ENCODE measurements at places on chromosomes 5 and 9.

GRCh38 chr5:1021136-1021968 lies 12.8 kb downstream of the NKD2 start:
- no peak for DNase-seq

DNA sequence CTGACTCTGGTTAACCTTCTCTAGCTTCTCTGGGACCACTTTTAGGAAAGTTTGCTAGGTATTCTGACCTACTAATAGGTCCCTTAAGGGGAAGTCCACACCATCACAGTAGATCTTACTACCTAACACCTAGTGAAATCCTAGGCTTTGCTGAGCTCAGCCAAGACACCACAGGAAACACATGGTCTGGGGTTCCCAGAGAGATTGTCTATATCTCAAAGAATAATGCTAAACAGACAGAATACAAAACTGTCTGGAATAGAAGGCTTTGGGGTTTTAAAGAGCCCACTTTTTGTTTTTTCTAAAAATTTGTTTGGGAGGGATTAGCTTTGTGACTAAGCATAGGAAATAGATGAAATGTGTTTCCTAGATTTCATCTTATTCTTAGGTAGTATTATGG lies 395.1 kb downstream of the ARHGEF28 start:
- no peak for DNase-seq

GRCh38 chr9:70049236-70049635 lies 5.6 kb downstream of the MAMDC2 start:
- no peak for DNase-seq

- DNase-seq: no peak
Observed at GRCh38 chr5:119074419-119074818, 3.5 kb downstream of the DMXL1 start.

- no peak for DNase-seq
Observed at GRCh38 chr9:89725271-89725670, 120.5 kb downstream of the GADD45G start.

DNA sequence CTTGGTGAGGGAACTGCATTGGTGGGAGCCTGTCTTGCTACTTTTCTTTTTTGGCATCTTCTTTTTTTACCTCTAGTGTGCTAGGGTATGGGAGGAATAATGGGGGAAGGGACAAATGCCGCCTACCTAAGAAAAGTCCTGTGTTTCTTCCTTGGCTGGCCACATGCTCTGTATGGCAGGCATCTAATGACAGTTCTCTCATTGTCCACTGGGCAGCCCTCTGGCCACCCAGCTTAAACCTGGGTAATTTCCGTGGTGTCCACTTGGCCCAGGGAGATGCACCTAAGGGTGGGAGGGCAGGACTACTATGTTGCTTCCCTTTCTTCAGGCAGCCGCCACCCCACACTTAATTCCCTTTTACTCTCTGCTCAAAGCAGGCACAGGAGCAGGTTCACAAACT lies 173.1 kb downstream of the YTHDC2 start:
- no peak for DNase-seq

DNA sequence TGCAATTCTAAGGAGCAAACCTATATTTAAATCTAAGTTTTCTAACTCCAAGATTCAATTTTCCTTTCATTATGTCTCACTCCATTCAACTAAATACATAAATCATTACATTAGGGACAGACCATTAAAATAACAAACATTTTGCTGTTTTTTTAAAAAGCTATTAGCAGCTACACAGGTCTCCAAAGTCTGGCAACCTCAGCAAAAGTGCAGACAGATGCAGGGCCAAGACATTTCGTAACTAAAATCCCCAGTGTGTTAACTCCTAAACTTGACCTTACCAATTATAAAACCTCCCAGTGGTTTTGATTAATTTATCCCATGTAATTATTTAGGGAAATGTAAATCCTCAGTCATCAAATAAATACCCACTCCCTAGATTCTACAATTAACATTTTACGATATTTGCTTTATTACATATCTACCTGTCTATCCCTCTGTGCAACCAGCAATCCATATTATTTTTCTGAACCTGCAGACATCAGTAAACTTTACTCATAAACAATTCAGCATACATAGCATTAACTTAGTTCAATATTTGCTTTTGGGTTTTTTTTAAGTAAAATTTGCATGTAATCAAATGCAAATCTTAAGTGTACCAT lies 64.7 kb downstream of the RGS7BP start:
- DNase-seq: no peak

DNA sequence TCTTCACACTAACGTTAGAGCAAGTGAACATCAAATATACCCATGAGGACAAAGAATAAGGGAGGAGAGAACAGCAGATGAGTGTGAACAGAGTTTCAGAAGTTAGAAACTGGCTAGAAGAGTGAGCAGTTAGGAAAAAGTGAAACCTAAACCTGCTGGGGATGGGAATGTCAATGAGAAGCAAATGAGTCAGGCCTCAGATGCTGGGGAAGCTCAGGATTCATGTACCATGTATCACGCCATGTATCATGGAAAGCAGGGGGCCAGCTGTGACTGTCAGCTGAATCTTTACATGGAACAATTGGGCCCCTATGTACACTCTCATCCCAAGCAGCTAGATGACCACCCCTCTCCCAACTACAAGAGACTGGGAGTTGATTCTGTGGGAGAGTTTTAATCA lies 16.2 kb downstream of the GDF9 start:
- no peak for DNase-seq

DNA sequence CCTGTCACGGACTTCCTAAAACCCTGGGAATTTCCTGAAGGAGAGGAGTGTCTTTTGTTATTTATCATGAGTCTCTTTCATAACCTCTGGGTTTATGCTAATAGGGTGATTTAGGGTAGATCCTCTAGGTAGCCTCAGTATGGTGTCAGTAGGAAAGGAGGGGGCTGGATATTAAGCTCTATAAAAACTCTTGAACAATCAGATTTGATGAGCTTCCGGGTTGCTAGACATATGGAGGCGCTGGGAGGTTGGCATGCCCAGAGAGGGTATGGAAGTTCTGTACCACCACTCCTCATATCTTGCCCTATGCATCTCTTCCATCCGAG lies 15.6 kb upstream of the PTBP3 start:
- no peak for DNase-seq

GRCh38 chr5:149464796-149465489 lies 85.9 kb upstream of the IL17B start:
- no peak for DNase-seq

DNA sequence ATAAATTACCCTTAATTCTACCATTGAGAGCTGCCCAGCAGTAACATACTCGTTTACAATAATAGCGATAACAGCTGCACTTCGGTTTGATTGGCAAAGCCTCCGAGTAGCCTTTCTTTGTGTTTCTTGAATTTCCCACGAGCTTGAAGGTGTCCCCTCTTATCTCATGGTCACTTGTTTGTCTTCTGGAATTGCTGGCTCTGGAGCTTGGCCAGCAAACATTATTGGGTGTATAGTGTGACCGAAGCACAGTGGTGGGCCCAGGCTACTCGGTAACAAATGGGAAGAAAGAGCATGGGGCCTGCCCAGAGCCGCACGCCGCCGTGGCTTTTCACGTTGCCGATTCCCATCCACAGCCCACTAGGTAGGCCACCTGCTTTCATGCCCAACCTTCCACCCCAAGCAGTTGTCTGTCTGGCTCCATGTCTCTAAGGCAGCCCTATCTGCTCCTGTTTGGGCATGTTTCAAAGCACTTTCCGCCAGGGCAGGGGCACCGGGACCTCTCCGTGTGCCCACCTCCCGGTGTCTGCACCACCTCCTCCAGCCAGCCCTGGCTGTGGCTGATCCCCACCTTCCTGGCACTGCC lies 8.7 kb downstream of the STKLD1 start:
- no peak for DNase-seq

GRCh38 chr5:159033351-159033657 lies 66.4 kb downstream of the EBF1 start:
- DNase-seq: no peak

DNA sequence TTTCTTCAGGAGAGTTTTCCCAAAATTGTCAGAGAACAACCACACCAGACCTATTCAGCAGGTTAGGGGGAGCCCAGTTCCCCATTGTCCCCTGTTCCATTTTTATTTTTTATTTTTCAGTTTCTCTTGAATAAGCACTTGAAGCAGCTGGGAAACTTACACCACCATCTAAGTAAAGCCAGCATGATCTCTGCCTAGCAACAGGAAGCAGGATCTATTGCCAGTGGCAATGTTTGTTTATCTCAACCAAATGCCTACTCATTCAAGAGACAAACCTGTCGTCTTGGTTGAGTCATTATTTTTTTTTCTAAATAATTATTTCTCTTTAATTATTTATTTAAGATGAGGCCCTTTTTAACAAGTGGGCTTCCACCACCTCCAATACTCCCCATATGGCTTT lies 379.3 kb downstream of the PLK2 start:
- DNase-seq: no peak

DNA sequence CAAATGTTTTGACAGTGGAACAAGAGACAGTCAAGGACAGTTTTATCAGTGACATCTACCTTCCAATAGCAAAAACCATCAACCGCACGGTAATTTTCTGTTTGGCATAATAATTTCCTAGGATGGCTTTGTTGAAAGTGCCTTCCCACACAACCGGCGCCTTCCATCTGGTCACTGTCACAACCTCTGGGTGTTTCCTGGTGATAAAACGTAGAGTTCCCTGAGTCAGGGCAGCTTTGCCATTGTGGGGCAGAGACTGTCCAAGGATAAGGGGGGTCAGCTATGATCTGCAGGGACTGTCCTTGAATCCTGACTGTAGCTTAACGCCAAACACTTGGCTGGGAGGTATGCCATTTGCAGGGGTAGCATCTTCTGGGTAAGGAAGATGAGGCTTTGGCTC lies 47.6 kb downstream of the GGTA1 start:
- DNase-seq: no peak

- DNase-seq: no peak
Observed at GRCh38 chr9:31535651-31536050, 848.8 kb upstream of the ACO1 start.

GRCh38 chr9:35203528-35203927 lies 41.7 kb downstream of the UNC13B start:
- no peak for DNase-seq

DNA sequence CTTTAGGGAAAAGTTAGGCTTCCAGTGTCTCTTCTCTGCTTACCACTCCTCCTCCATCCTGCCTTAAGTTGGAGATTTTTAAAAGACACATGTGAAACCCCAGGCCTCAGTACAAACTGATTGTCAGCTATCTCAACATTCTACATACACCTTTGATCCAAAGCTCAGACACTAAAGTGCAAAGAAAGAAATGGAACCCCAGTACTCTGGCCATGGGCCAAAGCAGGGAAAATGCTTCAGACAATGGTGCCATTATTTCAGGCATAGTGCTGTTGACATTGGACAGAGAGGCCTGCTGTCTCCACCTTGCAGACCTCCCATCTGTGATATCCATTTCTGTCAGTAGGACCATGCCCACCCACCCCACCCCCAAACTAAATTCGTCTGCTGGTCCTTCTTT lies 49.1 kb downstream of the G3BP1 start:
- DNase-seq: no peak

- DNase-seq: no peak
Observed at GRCh38 chr5:3634061-3634460, 38.4 kb downstream of the IRX1 start.

DNA sequence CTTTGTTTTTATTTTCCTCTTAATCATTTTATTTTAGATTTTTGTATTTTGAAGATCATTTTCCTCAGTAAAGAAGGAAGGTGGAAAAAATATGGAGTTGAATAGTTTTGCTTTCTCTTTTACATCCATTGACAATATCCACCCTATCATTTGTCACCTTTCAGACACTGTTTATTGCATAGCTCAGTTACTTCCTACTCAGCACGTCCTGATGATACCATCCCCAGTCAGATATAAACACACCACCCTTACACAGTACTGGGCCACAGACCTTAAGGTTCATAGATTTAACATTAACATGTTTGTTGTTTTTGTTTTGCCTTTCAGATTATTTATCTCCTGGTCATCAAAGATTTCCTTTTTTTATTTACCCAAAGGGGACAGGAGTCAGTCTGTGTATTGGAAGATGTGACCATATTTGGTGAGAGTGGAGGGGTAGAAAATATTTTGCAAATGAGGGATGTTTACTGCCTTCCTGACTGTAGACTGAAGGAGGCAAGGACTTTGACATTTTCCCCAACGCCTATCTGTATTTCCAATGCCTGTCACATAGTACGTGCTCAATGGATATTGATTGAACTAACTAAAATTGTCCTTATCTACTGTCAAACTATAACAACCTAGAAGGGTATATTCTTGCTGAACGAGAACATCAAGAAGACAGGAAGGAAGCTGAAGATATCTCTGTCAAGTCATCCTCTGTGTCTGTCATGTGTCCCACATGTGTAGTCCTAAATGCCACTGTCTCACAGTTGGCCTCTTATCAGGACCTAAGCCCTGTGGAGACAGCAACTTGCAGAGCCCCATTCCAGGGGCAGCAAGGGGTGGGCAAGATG lies 15.6 kb downstream of the STX17 start:
- DNase-seq: no peak

GRCh38 chr5:145902421-145902820 lies 29.6 kb upstream of the GRXCR2 start:
- DNase-seq: no peak

DNA sequence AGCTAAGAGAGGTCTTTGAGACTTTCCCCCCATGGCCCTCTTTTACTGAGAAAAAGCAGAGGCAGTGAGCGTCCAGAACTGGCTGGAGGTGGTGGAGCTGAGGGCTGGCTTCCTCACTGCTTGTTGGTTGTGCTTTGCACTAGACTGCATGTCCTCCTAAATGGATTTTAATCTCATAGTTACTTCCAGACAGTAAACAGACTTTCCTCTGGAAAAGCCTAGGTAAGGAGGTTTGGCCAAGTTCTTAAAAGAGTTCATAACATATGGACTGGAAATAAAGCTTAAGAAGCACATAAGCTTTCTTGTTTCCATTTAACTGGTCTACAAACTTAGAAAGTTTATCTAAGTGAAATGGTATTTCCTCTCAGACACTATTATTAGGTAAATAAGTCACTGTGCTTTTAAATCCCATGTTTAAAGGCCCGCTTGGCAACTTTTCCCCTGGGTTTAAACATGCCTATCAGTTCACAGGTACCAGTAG lies 2.0 kb downstream of the ASPN start:
- DNase-seq: no peak

- no peak for DNase-seq
Observed at GRCh38 chr5:181120761-181121160, 10.2 kb downstream of the OR2V1 start.

GRCh38 chr5:88426441-88426840 lies 157.8 kb upstream of the TMEM161B start:
- no peak for DNase-seq

- no peak for DNase-seq
Observed at GRCh38 chr9:85516976-85517637, 224.6 kb downstream of the AGTPBP1 start.

DNA sequence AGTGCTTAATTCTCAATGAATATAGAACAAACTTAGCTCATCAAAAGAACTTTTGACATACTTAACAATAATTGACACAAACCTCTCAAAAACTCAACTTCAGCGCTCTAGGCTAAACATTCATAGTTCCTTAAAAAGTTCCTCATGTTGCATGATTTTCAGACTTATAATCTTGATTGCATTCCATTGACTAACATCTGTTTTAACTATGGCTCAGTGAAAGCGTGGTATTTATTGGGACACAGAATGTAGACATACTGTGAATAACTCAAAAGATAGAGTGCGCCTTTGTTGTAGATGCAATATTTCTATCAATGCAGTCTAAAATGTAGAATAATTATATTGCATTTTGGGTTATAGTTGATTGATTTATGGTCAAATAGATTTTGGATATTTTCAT lies 227.1 kb upstream of the HAPLN1 start:
- DNase-seq: no peak

All from WERI-Rb-1 (cell line).